ENCODE measurements at places on chromosomes 4 and X.
A peak's percentile ranks its signal among the peaks of the same experiment; 100 is the strongest.

GRCh38 chrX:143633461-143634308 lies 2.2 kb downstream of the SLITRK4 start:
- peak; percentile 63 for DNase-seq

- no peak for DNase-seq
Measured at GRCh38 chrX:9376111-9376510, 88.7 kb upstream of the TBL1X start.

- no peak for DNase-seq
Measured at GRCh38 chr4:168397611-168398169, 79.1 kb upstream of the DDX60 start.

GRCh38 chr4:163755013-163755412 lies 260.5 kb downstream of the TMA16 start:
- DNase-seq = no peak

- DNase-seq = no peak
Measured at GRCh38 chr4:93912146-93912545, 83.6 kb downstream of the ATOH1 start.

DNA sequence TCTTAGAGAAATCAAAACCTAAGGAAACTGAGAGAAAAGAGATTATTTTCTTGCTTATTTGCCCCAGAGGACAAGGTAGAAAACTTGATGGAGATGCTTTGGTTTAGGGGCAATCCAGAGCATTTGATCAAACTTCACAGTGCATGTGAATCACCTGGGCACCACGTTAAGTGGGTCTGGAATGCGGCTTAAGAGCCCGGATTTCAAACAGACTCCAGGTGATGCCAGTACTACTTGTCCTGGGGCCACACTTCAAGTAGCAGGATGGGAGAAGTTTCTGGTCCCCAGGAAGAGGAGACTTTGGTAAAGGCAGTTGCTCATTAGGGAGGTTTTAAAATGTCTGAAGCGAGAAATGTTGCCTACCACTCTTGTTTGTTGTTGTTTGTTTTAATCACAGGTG lies 51.8 kb downstream of the PHOX2B start:
- no peak for DNase-seq

DNA sequence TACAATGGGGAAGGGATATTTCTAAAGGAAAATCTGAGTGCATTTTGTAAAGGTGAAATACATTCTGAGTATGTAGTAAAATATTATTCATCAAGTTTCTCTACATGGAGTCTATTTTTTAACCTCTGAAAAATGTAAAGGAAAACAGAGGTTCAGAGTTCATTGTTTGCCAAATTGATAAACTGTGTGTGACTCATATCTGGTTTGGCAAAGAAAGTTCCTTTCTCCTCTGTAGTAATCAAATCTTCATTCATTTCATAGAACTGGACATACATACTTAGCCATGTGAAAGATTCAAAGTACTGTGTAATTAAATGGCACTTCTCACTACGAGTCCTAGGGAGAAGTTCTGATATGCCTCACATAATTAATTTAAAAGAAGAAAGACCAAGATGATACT lies 61.6 kb downstream of the HPGD start:
- no peak for DNase-seq

DNA sequence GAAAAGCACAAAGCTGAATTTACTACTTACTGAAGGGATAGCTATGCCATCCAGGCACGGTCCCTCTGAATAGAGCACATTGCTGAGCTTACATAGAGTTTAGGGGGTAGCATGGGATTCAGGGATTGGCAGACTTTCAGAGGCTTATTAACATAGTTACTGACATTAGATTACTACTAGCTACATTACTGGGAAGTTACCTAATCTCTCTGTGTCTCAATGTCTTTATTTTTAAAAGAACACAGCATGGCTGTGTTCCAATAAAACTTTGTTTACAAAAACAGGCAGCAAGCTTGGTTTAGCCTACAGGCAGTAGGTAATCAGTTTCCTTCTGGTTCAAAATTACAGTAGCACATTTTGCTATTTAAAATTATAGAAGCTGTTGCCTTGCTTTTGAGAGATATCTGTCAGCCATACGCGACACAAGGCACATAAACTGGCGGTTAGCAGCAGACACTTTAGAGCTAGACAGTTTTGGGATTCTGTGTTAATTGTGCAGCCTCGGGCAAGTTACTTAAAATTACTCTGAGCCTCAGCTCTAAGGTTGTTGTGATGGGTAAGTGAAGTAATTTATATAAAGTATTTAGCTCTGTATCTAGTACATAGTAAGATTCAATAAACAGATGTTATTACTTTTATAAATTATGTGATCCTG lies 6.9 kb downstream of the KLHL8 start:
- DNase-seq = no peak

DNA sequence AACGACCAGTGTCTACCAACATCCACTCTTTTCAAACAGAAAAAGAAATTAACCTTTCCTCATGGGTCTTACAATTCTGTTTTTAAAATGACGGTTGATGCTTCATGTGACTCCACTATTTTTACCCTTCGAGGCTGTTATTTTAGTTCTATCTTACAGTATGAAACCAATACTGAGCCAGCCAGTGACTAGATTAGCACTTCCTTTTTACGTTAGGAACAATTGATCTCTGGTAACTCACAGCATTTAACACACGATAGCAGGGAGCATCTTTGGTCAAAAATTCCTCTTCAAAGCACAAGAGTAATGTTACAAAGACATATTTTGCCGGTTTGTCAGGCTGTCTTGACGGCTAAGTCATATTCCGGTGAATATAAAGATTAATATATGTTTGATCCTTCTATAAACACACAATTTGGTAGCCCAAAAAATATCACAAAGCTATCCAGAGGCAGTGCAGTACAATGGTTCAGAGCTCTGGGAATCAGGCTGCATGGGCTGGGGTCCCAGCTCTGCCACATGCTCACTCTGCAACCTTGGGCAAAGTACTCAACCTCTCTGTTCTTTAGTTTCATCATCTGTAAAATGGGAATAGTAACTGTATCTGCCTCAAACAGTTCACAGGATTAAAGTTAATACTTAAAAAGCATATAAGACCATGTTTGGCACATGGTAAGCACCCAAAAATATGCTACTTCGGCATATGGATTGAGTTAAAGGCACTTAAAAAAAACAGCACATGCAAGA lies 62.9 kb upstream of the TXK start:
- DNase-seq = no peak

DNA sequence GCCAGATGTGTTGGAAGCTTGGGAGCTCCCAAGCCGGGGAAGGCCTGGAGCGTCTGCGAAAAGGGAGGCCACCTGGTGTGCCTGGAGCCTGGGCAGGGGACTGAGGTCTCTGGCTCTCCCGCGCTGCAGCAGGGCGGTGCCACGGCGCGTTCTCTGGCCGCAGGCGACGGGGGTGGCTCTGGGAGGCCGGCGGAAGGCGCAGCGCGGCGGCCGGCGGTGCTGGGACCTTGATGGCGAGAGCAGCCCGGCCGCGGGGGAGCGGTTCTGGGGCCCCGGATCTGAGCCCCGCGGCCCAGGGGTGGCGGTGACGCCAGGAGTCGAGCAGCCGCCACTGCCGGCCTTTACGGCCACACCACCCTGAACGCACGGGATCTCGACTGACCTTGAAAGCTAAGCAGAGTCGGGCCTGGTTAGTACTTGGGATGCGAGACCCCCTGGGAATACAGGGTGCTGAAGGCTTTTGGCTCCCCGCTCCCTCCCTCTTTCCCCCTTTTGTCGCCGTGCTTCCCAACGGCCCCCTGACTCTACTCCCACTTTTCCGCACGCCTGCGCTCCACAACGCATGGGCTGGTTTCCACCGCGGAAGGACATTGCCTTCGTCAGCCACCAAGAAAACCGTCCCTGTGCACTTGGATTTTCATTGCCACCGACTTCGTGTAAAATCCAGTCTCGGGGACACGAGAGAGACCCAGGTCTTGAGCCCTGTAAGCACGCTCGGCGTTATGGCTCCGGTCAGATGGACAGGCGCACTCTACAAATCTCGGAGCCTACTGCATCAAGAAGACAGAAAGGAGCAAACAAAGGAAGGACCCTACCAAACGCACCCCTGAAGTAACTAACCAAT lies 9.5 kb downstream of the FRG2 start:
- no peak for DNase-seq

DNA sequence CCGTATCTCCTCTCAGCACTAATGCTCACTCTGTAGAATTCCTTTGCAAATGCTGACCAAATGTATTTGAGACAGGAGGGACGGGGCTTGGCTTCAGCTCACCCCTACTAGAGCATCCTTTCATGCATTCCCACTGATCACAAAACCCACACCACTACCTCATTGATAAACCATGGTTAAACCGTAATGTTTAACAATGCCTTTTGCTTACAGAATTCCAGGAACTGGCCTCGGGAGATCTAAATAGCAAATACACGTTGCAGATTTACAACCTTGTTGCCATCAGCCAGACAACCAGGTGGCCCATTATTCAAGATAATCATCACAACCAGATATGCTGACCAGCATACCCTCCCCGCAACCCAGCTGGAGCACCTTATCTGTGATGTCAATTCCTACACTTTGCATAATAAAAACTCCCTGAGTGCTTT lies 391.9 kb downstream of the KCTD8 start:
- DNase-seq = no peak

DNA sequence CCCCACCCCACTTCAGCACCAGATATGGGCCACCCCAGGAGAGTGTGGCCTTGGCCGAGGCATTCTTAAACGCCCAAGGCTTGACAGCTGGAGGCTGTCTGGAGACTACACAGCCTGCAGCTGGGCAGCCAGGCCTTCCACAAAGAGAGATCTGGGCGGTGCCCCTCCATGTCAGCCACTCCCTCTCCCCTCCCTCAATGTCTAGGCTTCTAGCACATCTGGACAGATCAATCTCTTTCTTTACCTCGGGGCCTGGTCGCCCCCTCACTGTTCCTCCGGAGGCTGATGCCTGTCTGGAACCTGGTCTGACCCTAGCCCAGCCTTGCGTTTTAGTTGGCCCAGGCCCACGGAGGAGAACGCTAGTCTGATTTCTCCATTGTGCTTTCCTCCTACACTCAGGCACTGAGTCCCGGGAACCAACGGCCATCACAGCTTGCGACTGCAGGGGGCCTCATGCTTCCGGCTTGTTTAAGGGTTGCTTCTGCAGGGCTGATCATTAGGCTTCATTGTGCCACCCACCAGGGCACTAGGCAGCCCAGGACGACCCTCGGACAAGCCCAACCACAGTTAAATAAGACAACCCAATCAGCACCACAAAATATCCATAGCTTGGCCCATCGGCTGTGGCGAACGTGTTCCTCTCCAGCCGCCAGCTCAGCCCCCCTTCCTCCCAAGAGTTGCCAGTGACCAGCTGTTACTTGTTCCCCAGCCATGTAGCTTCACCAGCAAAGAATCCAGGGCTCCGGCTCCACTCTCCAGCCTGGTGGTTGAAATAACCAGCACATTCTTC lies 200.6 kb downstream of the BCOR start:
- peak; percentile 52 for DNase-seq

- no peak for DNase-seq
Measured at GRCh38 chrX:96376266-96376665, 308.4 kb upstream of the DIAPH2 start.

GRCh38 chr4:110623718-110624397 lies 981 bp upstream of the PITX2 start:
- DNase-seq = no peak

- DNase-seq = no peak
Measured at GRCh38 chr4:80592950-80593349, 257.4 kb downstream of the CFAP299 start.

GRCh38 chr4:4430492-4431195 lies 43.7 kb downstream of the NSG1 start:
- peak; percentile 61 for DNase-seq

DNA sequence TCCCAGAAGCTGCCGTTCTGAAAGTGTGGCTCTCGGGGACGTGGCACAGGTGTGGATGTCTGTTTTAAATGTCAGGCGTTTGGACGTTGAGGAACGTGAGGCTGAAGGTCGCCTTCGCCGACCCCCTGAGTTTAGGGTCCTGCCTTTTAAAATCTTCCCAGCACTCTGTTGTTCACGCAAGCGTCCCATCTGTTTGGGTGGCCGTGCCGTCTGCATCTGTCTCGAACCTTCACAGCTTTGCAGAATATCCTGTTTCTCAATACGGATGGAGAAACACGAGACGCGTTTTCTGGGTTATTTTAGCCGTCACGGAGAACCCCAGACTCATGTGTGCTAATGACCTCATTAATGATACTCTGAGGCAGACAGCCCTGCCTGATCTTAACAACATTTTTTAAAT lies 31.5 kb downstream of the SHOX start:
- DNase-seq = no peak

- DNase-seq = no peak
Measured at GRCh38 chr4:4428966-4429875, 42.3 kb downstream of the NSG1 start.

- no peak for DNase-seq
Measured at GRCh38 chr4:148124512-148124911, 317.7 kb downstream of the NR3C2 start.

DNA sequence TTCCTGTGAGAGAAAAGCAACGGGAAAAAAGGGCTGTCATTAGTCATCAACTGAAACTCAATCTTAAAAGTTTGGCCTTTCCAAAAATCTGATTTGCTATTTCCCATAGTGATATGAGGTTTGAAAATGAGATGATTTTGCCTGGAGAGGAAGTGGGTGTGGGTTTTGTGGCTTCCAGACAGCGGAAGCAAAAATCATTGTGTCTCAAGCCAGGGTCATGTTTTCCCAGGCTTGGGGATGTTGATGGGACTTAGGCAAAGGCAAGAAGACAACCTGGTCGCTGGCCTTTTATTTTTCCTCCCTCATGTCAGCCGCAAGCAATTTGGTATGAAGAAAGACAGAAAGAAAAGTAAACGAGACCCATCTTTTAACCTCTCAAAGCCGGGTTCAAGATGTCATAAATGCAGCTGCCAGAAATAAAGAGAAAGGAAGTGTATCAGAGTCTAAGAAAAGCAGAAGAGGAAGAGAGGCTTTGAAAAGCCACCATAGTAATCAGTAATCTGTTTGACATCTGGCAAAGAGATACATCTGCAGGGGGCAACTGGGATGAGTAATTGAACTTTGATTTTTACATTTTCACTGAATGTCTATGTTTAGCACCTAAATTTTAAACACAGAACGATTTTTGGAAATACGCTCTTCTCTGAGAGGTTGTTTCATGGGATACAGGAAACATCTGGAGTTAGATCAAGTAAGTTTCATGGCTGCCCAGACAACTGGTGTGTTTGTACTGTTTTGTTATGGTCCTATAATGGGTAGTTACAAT lies 521.6 kb upstream of the SLIT2 start:
- no peak for DNase-seq

DNA sequence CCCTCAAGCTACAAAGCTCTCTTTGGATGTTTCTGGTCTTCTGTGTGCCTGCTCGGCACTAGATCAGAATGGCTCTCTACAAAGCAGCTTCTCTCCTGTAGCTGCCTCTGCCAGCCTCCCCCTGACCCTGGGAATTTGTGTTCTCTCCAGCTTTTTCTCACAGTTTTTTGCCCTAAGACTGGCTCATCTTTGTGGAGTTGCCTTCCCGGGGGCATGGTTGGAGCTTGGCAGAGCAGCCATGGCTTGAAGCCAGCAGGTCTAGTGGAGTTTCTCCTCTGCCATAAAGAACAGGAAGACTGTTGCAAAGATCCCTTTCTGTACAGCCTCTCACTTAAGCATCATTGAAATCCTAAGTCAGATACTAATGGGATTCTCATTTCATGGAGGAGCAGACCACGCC lies 163.3 kb upstream of the MAMLD1 start:
- peak; percentile 23 for DNase-seq

All from NCI-H1092 treated with DMSO at 0.1 percent for 48 hours (cell line).